ENCODE measurements at places on chromosomes 7 and 10. TPM values are rescaled to one million over a fixed set of nuclear protein-coding genes. Genes with fewer than 3 reads are reported as not detected.

Gene ANKRD30A
- total RNA-seq, result not detected

Gene FXYD4
- total RNA-seq, result not detected

Gene CHST15
- not detected for total RNA-seq

Gene DMBT1
- total RNA-seq, result 0.42 TPM

DNA sequence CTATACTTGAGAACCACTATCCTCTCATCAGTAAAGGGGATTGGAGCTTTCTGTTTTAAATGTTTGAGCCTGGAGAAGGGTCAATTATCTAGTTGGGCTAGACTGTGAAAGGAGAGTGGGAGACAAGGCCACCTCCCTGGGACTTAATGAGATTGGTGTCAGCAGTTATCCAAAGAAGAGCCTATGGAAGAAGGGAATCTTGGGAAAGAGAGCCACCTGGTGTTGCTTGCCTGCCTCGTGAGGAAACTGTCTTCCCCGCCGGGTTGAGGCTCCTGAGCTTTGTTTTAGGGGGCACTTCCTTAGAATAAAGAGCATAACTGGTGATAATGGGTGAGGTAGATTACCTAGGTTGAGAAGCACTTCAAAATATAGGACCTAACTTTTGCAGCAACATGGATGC is 32.0 kb upstream of the ABCB4 start:
- peak; percentile 52 for DNase-seq

DNA sequence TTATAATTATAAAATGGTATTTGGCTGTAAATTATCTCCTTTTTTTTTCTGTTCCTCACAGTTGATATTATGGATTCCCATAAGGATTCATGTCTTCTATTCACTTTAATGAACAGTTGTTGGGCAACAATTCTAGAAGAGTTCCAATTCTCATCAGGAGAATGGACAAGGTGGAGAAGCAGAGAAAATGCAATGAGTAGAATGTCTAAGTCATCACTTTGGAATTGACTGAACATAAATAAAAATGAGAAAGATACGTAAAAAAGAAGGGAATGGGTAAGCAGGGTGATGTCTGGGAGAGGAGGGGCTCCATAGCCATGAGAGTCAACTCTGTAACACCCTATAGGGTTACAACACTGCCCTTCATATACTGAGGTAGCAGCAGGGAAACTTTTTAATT is 1.8 kb upstream of the CAV2 start:
- DNase-seq, result no peak

GRCh38 chr10:7558036-7558435 is 108.7 kb downstream of the ITIH5 start:
- DNase-seq, result no peak

DNA sequence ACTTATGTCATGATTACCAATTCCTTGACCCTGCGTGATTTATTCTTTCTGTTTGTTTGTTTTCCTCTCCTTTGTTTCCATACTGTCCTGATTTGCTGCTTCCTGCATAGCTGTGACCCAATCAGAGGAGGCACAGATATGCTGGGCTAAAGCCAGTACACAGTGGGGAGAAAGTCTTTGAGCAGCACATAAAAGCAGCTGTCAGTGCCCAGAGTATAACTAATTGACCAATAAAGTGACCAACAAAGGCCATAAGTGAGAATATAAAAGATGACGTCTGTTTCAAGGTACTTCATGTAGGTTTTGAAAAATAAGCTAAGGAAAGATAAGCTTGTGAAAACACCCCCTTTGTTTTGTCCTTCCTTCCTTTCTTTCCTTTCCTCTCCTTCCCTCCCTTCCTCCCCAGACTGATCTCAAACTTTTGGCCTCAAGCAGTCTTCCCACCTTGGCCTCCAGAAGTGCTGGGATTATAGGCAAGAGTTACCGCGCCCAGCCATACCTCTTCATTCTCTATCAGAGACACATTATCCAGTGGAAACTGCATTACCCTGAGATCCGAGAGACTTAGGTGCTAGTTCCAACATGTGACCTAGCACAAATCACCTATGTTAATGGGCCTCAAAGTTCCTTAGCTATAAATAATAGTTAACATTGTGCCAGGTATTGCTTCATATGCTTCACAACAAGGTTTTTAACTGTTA is 17.0 kb downstream of the BCAP29 start:
- no peak for DNase-seq
